ENCODE measurements at places on chromosomes 7 and 10. TPM values are rescaled to one million over a fixed set of nuclear protein-coding genes. Genes with fewer than 3 reads are reported as not detected.

- DNase-seq, result peak; percentile 49
Measured at GRCh38 chr7:39624442-39624807, 1.1 kb downstream of the RALA start.

DNA sequence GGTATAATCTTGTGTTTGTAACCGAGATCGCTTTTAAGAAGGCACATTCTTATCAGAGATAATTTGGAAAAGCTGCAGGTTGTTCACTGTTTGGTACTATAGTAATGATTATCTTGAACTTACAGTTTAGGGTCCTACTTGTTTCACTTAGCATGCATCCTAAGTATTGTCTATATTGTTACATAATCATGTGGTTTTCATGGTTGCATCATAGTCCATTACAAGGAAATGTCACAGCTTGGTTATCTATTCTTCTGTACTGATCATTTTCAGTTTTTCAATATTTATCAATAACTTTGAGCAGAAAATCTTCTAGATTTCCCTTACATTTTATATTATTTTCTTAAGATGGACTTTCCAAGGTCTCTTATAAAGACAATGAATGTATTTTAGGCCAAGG lies 116.3 kb downstream of the PLPP4 start:
- no peak for DNase-seq

The CHCHD2 gene
- 641 TPM for total RNA-seq

DNA sequence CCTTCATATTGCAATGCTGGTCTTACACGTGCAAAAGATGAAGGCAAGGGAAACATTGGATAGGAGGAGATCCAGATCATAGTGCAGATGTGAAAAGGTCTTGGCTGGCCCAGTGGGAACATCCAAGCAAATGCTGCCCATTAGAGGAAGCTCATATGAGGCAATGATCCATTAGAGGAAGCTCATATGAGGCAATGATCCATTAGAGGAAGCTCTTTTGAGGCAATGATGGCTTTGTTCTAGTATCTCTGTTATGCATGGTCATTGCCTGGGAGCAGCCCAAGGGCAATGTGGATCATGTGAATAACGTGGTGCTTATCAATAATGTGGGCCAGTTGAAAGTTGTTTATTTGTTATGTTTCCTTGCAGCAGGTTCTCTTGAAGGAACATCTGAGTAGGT lies 37.8 kb downstream of the STEAP4 start:
- DNase-seq, result no peak

DNA sequence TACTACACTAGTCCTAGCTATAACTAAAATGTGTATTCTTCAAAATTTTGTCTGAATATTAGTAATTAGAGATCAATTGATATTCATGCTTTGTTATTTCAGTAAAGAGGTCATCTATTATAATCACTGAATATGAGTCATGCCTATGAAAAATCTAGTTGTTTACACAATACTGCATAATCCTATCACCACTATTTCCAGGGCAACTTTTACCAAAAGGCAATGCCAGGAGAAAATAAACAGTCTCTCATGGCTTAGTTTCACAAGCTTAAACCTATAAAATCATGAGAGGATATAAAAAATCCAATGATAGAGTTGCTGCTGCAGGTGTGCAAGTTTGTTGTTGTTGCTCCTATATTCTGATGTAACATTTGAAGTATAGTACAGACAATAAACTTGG lies 149.9 kb upstream of the COL1A2 start:
- peak; percentile 48 for DNase-seq

The MINPP1 gene
- 45.0 TPM for total RNA-seq

DNA sequence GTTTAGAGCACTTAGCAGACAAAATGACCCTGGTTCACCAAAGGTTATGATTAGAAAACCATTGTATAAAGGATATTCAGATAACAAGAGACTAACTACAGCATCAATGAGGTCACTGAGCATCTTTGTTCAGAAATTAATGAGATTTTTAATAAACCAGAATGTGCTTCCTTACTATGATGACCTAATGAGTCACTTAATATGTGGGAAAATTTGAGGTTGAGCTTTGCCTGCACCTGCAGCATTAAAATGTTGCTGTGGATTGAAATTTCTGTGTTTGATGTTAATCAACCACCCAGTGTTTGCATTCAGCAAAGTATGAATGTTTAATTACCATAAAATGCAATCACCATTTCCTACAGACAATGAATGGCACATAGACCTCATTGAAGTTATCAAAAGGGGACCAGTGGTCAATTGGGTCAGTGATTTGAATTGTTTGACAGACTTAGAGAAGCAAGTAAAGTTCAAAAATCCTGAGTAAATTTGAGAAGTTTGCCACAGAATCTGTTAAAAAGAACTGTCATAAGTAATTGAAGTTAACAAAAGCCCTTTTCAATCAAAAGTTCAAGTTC lies 45.8 kb downstream of the EXOC6 start:
- no peak for DNase-seq

The ACHE gene
- total RNA-seq, result not detected

DNA sequence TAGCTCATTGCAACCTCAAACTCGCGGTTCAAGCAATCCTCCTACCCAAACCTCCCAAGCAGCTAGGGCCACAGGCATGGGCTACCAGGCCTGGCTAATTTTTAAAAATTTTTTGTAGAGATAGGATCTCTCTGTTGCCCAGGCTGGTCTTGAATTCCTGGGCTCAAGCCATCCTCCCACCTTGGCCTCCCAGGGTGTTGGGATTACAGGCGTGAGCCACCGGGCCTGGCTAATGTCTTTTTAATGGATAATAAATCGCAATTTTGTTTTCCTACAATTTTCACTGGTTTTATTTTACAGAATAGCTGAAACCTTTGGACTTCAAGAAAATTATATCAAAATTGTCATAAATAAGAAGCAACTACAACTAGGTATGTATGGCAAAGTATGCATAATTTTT lies 10.9 kb downstream of the NUB1 start:
- DNase-seq, result no peak

- DNase-seq, result no peak
Measured at GRCh38 chr7:98058186-98058585, 48.5 kb upstream of the LMTK2 start.

The NYAP1 gene
- 0.23 TPM for total RNA-seq

GRCh38 chr10:95505084-95505610 lies 56.0 kb downstream of the SORBS1 start:
- no peak for DNase-seq

The KLLN gene
- total RNA-seq, result 0.77 TPM

DNA sequence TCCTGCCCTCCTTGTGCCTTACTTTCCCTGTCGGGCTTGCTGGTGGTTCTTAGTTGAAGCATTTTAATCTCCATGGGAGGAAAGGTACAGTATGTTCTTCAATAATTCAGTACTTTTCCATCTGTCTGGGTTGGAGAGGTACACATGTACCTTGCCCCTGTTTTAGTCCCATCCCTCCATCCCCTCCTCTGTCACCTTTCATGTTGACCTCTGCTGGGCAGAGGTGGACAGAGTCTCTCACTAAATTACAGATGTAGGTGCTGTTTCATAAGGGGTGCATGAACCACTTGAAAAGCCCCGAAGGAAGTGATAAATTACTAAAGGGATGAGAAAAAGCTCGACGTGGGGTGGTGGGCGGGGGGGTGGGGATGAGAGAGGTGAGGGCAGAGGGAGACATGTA lies 5.4 kb downstream of the AGFG2 start:
- DNase-seq, result no peak

- peak; percentile 96 for DNase-seq
Measured at GRCh38 chr7:116395141-116395791, 104.3 kb upstream of the CAV2 start.

DNA sequence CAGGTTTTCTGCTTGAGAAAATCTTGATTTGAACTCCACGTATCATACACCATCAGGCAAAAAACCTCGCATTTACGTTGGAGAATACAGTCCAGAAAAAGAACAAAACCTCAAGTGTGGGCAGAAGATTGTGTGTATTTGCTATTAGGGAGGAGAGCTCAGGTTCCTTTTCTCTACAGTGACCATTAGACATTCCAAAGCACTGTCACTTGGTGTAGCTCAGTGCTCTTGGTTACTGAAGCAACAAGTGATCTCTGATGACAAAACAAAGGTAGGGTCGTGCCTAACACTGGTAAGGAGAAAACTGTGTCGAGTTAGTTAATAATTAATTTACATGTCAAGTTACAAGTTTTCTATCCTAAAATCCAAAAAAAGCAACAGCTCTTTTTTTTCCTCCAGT lies 72.6 kb downstream of the C1GALT1 start:
- no peak for DNase-seq

GRCh38 chr7:51727441-51727840 lies 410.8 kb upstream of the COBL start:
- DNase-seq, result no peak

DNA sequence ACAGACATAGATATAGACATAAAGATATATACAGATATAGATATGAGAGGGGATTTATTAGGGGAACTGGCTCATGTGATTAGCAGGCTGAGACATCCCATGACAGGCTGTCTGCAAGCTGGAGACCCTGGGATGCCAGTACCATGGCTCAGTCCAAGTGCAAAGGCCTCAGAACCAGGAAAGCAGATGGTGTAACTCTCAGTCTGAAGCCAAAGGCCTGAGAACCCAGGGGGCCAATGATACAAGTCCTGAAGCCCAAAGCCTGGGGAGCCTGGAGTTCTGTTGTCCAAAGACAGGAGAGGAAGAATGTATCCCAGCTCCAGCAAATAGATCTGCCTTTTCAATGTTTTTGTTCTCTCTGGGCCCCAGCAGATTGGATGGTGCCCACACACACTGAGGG lies 5.5 kb downstream of the NCOA4 start:
- no peak for DNase-seq

- peak; percentile 50 for DNase-seq
Measured at GRCh38 chr10:34816501-34817002, 1.5 kb upstream of the PARD3 start.

The UFSP1 gene
- 7.6 TPM for total RNA-seq

The TEX36 gene
- total RNA-seq, result not detected

- no peak for DNase-seq
Measured at GRCh38 chr7:333393-333764, 43.4 kb downstream of the FOXL3 start.

- DNase-seq, result no peak
Measured at GRCh38 chr10:33963729-33964128, 629.3 kb upstream of the NRP1 start.

DNA sequence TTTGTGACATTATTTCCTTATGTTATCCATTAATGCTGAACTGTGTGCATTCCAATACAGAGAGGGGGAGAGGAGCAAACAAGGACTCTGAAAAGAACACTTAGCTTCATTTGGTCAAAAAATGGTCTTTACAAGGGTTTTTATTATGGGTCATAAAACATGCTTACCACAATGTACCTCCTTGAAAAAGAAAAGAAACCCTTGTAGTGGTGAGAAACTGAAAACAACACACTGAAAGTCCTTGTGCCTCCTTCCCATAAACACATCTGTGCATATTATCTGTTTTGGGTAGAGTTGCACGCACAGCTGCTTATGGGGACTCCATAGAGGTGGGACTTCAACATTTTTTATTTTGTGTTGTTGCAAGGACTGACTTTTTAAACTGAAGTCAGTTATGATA lies 98.7 kb downstream of the CDK6 start:
- DNase-seq, result no peak

The PVRIG gene
- total RNA-seq, result not detected

The AGK gene
- 30.9 TPM for total RNA-seq

DNA sequence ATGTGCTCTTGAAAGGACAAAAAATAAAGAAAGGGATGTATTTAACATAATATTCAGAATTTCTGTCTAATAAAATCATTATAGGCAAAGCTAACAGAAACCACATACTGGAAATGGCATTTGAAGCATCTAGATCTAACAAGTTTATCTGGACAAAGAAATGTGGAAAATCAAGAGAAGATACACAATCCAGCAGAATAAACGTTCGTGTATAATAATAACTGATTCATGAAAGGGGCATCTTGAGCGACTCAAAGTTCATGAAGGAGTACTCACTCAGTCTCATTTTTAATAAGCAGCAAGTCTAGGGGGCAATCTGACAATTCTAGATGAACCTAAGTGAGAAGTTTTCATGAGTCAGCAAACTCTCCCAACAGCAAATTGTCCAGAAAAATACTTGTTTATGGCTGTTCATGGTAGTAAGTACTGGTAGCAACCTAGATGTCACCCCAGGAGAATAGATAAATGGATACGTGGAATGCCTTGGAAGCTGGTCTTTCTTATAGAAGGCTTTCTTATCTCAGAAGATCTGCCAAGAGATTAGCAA lies 541.8 kb downstream of the INHBA start:
- DNase-seq, result no peak

The TDRD1 gene
- total RNA-seq, result 0.06 TPM

GRCh38 chr10:80205477-80206276 lies at the start of gene ANXA11:
TSS of gene ANXA11 (minus strand) at chr10:80205537. CDS start at chr10:80172861, 32,676 bp downstream.
- DNase-seq, result peak; percentile 67

GRCh38 chr7:139825666-139826290 lies 3.3 kb upstream of the TBXAS1 start:
- peak; percentile 47 for DNase-seq

GRCh38 chr7:42010751-42011150 lies 226.3 kb downstream of the GLI3 start:
- no peak for DNase-seq

The NEUROD6 gene
- total RNA-seq, result not detected

- no peak for DNase-seq
Measured at GRCh38 chr7:1845536-1846311, 175.6 kb downstream of the ELFN1 start.

DNA sequence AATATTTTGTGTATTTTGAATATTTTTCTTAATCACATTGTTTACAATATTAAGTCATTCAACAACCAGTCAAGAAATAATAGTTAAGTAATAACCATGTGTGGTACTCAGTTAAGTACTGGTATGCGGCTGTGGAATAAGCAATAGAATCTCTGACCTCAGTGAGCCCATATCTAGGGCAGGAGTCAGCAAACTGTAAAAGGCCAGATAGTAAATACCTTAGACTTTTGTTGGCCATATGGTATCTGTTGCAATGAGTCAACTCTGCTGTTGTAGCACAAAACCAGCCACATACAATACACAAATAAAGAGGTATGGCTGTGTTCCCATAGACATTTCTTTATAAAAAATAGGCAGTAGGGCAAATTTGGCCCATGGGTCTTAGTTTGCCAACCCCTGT lies 311.6 kb upstream of the SEMA3A start:
- no peak for DNase-seq

DNA sequence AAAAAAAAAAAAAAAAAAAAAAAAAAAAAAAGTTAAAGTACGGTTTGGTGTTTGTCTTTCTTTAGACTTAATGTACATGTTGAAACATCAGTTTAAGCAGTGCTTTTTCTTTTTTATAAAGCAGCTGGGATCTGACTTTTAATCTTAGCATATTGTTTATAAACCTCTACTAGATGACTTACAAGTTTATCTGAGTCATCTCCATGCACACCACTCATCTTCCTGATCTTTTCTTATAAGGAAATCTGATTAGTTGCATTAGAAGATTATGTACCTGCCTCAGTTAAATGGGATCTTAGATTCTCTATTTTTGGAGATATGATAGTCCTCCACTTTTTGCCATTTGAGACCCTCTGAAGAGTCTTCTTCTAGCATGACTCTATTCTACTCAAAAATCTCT lies 391.9 kb upstream of the LRGUK start:
- peak; percentile 26 for DNase-seq

The GPR15LG gene
- total RNA-seq, result not detected

DNA sequence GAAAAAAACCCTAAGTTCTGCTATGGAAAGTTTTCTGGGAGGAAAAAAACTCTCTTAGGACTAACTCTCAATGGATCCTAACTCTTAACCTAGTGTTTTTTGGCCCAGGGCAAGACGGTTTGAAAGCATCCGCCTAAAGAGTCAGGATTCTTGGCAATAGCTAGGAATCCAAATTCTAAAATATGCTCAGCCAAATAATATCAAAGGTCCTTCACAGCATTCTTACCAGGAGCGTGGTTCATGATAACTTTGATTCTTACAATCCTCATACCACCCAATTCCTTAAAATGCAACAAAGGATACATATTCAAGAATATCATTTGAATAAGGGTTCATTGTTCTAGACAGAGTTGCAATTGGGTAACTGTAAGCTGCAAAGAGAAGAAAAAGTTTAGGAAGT lies 21.3 kb downstream of the CPA1 start:
- no peak for DNase-seq
